ENCODE measurements at places on chromosomes 16 and 17.

DNA sequence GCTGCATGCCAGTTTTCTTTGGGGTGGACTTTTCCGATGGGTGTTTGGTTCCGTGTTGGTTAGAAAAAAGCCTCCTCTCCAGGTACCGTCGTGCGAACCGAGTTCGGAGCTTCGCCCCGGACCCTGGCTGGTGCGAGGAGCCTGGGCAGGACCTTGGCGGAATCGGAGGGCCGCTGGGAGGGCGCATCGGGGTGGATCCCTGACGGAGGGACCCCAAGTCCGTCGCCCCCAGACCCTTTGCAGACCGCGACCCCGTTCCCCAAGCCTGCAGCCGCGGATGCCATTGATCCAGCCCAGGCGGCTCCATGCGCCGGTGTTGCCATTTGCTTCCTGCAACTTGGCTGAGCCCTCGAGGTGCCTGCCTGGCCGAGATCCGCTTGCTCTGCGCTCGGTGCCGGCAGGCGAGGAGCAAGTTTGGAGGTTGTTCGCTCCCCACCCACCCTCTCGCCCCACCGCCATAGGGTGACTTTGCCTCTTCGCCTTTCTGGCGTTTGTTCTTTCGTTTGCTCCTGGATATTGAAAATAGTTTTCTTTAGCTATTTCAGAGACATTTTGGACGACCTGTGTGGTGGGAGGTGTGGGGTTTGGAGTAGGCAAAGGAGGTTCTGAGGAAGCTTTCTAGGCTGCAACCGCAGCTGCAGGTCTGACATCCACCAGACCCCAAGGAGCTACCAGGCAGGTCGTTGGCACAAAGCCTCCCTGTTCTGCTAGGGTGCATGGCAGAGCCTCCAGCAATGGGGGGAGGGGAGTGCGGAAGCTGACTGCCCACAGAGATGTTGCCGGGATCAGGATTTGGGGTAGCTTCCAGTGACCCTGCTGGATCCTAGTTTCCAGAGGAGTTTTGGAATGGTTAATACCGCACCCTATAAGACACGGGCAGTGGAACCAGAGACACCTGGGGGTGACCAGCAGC lies 58.2 kb downstream of the RAP1GAP2 start:
- DNase-seq = no peak

DNA sequence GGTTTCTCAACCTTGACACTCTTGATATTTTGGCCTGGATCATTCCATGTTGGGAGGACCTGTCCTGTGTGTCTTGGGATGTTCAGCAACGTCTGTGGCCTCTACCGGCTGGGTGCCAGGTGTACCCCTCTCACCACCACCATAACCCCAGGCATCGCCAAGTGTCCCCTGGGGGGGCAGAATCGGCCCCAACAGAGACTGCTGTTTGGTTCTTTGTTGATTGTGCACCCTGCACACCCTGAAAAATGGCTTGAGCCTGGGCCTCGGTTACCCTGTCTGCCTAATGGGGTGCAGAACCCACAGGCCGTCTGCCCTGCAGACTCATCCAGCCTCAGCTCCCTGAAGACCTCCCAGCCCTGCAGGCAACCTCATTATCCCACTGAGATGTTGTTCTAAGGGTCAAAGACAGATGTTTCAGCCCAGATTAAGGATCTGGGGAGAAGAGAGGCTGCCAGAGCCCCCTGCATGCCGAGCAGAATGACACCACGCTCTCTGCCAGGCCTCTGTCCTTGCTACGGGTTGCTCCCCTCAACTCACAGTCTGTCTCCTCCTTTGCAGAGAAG lies 9.2 kb downstream of the CACNG1 start:
- no peak for DNase-seq

DNA sequence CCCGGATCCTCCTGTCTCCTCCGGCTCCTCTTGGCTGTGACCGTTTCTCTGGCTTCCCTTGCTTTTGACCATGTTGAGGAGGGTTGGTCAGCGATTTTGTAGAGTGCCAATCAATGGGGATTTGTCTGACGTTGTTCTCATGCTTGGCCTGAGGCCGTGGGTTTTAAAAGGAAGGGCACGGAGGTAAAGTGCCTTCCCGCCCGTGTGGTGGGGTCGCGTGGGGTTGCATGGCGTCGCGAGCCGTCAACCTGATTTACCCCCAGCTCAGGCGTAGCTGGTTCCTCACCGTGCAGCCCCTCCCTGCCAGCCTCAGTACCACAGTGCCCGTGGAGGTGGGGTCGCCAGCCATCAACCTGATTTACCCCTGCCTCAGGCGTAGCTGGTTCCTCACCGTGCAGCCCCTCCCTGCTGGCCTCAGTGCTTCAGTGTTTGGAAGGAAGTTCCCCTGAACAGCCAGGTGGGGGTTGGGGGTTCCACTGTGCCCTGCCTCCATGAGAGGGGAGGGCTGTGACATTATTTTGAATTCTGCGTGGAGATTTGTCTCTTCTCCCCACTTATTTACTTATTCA lies 5.0 kb downstream of the TPSAB1 start:
- no peak for DNase-seq

DNA sequence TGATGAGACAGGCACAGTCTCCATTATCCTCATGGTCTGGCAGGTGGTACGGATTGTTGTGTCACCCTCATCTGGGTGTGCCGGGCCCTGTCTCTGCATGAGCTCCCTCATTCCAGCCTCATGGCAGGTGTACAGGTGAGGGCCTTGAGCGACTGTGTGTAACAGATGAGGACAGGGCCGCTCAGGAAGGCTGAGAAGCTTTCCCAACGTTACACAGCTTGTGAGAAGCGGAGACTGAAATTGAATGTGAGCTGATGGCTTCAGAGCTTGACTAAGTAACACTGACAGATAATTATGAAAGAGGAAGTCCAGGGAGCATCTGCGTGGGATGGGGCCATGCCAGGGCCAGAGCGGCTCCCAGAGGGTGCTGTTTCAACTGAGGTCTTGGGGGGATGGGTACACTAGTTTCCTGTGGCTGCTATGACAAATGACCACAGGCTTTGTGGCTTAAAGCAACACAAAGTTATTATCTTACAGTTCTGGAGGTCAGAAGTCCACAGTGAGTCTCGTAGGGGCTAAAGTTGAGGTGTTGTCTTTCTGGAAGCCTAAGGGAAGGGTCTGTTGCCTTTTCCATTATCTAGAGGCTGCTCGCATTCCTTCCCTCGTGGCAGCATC lies 36.7 kb downstream of the CMIP start:
- DNase-seq = peak; percentile 36

DNA sequence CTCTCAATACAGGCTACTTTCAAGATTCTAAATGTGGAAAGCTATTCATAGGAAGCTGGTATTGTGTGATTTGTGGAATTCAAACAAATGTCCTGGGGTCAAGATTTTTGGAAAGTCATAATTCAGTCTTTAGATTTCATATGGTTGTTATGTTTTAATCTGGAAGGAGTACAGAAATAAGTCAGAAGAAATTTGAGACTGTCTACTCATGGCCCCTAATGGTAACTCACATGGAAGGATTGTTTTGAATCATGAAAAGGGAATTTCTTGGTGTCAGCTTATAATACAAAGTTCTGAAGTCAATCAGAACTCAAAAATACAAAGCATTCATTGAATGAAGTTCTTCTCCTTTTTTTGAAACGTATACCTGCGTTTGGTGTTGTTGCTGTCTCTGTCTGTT lies 3.1 kb downstream of the KCNJ2 start:
- no peak for DNase-seq

GRCh38 chr17:76071531-76072147 lies 678 bp downstream of the SRP68 start:
- peak; percentile 55 for DNase-seq

- DNase-seq = no peak
Measured at GRCh38 chr16:49620869-49621240, 235.1 kb downstream of the ZNF423 start.

GRCh38 chr17:5123343-5124124 lies 7.7 kb downstream of the USP6 start:
- DNase-seq = no peak

DNA sequence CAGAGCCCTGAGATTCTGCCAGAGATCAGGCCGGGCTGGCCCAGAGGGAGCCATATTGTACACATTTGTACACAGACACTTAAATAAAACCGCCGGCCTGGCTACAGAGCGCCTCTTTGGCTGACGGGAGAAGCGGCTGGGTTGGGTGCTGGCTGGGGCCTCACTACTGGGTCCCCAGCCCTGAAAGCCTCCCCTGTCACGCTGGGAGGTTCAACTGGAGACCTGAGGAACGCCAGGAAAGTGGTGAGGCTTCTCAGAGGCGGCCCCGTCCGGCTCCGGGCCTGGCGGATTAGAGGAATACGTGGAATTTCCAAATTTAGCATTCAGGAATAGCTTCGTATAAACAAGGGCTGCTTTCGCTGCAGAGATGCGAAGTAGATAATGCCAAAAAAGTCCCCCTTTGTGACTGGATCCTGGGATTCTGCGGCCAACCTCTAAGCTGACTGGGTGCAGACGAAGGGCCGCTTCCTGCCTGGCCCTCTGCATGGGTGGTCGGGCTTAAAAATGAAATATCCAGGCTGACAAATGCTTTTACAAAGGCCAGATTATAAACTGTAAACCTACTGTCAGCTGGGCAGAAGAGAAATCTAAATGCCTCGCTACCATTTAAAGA lies 252.4 kb downstream of the IRF8 start:
- no peak for DNase-seq
